Heart left ventricle (tissue), 16 donors: ENCODE measurements at places on chromosomes 6 and 20. TPM values are rescaled to one million over a fixed set of nuclear protein-coding genes. Genes with fewer than 3 reads are reported as not detected.
A peak's percentile ranks its signal among the peaks of the same experiment; 100 is the strongest.

OTOR gene
- total RNA-seq = not detected

TCP11 gene
- not detected for total RNA-seq

PCK1 gene
- not detected for total RNA-seq

CST7 gene
- total RNA-seq = 0.54 TPM

EGFL8 gene
- total RNA-seq = 8.1 TPM

BMP5 gene
- 2.2 TPM for total RNA-seq

ANGPT4 gene
- total RNA-seq = not detected

TRIM10 gene
- total RNA-seq = not detected

SLPI gene
- total RNA-seq = 1.8 TPM

SEMG1 gene
- total RNA-seq = not detected

NMBR gene
- total RNA-seq = not detected

DNA sequence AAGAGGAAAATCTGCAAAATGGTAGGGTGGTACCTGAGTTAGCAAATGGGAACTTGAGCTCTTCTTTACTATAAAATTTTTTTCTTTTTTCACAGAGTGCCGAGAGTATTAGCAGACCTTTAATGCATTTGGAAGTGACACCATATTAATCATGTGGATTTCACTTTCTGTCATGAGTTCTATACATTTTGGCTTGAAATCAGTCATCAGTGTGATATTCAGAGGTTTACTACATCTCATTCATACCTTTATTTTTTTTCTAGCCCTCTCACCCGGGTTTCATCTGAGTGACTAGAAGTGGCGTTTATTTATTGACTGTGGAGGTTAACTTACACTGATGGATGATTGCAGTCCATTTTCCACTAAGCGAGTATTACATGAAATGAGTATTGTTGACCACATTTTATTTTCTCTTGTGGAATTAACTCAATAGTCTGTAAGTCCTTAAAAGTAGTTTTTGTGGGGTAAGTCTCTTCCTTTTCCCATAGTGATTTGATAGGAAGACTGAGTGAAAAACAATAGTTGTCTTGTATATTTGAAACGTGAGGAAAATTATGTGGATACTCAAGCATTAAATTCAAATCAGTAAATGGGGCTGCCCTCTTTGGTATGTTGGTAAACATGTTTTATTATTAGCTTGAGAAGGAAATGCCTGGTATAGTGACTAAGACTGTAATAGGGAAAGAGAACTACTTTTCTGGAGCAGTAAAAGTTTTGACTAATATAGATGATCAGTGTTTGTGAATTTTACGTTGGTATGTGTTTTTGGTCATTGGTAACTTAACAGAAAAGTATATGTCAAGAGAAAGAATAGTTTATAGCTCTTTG is 55.5 kb downstream of the JARID2 start:
- DNase-seq = no peak

DNA sequence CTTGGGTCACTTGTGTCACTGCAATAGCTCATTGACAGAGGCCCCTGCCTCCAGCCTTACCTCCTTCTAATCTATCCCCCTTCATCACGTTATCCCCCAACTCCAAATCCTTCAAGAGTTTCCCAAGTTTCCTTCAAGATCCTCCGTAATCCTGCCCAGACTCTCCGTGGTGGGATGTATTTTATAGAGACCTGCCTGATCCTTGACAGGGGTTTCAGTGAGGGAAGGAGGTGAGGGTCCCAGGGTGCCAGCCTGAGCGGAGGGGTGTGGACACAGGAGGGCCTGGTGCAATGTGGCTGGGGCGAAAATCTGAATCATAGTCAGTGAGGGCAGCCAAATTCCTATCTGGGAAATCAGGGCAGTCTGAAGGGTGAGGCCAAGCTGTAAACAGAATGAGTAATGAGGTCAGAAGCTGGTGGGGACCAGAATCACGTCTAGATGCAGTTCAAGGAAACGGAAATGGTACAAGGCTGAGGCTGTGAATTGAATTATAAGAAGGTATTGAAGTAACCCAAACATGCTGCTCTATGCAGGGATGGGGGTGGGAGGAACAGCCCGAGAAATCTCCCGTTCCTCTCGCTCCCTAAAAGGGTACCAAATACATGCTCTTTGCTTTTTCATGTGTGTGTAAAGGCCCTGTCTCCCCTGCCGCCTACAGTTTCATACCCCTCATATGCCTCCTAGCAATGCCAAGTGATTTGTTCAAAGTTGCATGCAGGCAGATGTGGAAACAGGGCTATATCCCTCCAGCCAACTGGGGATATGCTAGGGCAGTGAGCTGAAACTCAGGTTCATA is 35.4 kb upstream of the PIM1 start:
- DNase-seq = no peak

GRCh38 chr20:61385296-61385695 is 133.2 kb downstream of the CDH4 start:
- no peak for DNase-seq

GRCh38 chr6:89172131-89172530 is 26.3 kb downstream of the PM20D2 start:
- no peak for DNase-seq

DNA sequence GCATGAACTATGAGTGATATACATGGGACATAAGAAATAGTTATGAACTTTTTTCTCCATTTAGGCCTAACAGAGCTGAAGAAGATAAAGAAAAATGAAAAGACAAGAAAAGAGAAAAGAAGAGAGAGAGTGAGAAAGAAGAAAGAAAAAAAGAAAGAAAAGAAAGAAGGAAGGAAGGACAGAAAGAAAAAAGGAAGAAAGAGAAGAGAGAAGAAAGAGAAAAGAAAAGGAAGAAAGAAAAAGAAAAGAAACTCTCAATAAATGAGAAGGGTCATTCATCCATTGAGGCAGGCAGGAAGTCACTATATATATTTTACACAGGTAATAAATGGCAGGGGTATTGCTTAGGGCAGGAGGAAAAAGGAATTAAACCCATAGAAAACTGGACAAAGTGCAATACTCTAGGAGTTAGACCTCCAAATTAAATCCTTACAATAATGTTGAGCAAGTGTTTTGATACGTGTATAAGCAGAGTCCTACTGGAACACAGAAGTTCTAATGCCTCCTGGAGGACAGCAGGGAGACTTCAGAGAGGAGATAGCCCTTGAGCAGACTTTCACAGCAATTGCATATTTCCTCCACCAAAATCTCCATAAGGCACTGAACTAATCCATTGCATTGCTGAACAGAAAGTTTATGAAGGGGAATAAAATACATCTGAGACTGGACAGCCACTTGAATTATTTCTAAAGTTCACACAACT is 86.4 kb upstream of the TENT5A start:
- no peak for DNase-seq

DNA sequence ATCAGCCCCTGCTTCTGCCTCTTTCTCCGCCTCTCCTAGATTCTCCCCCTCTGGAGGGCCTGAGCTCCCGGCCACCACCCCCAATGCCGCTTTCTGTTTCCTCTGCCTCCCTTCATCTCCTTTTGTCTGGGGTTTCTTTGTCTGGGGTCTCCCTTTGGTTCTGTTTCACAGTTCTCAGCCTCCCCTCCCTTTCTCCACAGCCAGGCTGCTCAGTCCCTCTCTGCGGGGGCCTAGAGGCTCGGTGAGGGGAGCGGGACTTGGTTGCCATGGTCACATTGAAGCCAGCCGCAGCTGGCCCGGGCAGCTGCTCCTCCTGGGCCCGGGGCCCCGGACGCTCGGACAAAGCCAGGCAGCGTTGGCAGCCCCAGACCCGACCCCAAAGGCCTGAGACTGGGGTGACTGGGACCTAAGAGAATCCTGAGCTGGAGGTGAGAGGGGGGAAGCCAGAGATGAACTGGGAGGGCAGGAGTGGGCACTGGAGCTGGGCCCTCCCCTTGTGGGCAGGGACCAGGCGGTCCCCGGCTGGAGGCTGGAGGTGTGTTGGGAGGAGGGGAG is 3.5 kb upstream of the DDR1 start:
- DNase-seq = no peak

GRCh38 chr20:63096681-63097335 is 90.0 kb upstream of the BHLHE23 start:
- no peak for DNase-seq

GRCh38 chr6:67541586-67541985 is 1093.5 kb upstream of the ADGRB3 start:
- DNase-seq = no peak

DNA sequence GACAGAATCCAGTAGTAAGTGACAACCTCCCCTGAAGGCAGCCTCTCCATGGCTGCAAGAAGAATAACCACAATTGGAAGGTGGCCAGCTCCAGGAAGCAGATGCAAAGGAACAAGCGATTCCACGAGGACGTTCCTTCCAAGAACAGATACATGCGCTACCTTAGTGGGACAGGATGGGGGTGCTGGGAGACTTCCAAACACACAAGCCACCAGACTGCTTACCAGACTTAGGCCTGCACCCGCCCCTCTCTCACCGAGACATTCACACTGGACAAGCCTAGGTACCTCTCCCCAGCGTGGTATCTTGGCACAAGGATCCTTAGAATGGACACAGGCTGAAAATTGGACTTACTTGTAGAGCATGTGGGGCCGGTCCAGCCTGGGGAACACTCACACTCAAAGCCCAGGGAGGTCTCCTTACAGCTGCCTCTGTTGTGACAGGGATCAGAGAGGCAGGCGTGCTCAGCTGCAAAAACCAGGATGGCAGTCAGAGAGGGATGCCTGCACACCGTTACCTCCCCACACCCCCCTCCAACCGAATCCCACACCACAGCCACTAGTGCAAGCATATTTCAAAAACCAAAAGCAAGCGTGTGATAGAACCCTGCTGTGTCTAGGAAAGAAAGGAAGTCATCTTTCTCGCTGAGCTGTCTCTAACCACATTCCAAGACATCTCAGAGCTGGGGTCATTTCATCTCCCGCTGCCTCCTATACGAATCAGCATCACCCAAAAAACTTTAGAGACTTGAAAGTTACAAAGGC is 22.4 kb downstream of the JAG1 start:
- peak; percentile 36 for DNase-seq

GRCh38 chr6:101803136-101803535 is 409.6 kb downstream of the GRIK2 start:
- DNase-seq = no peak

GRCh38 chr20:58307270-58307669 is 2.2 kb upstream of the RAB22A start:
- DNase-seq = no peak

DNA sequence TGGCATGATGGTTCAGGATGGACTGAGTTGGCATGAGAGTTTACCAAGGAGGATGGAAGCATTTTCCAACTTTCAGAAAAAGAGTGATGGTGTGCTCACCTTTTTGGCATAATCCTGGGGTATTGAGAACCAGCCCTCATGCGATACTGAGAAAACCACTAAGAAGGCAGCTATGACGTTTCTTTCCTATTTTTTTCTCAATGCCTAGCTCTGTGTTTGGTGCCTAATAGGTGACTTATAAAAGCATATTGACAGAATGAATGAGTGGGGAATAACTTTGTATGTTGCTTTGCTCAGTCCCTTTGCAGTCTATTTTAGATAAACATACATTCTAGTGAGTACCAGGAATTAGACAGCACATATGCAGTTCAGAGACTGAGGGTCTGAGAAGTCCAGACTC is 816.3 kb downstream of the DHX35 start:
- no peak for DNase-seq

GRCh38 chr6:336159-337114 is 44.1 kb downstream of the DUSP22 start:
- DNase-seq = no peak

DNA sequence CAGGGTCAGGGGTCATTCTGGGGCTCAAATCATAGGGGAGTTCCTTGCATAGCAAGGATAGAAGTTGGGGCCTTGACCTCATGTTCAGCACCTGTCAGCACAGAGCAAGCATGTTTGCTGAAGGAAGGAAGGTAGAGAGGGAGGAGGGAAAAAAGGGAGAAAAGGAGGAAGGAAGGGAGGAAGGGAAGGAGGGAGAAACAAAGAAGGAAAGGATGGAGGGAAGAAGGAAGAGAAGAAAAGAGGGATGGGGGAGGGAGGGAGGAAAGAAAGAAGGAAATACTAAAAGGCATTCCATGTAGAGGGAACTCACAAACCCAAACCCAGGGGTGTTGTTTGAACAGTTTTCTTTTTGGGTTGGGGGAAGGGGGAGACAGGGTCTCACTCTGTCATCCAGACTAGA is 80.1 kb downstream of the DLGAP4 start:
- no peak for DNase-seq

- no peak for DNase-seq
These were observed 123.5 kb upstream of the SAMD5 start for GRCh38 chr6:147384737-147385710.

DNA sequence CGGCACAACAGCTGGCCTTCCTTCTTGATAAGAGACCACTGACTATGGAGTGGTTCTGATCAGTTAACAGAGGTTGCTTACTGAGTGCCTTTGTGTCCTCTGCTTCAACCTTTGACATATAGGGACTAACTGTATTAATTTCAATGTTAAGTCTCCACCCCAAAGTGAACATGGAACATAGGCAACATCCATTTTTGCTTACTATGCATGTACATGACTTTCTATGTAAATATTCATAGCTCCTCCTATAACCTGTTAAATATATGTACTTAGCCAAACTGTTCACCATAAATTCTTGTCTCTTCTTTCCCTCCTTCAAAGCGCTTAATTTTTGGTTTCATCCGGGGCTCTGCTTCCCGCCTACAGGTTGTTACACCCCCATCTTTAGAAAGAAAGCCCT is 334.8 kb downstream of the EPM2A start:
- no peak for DNase-seq

DNA sequence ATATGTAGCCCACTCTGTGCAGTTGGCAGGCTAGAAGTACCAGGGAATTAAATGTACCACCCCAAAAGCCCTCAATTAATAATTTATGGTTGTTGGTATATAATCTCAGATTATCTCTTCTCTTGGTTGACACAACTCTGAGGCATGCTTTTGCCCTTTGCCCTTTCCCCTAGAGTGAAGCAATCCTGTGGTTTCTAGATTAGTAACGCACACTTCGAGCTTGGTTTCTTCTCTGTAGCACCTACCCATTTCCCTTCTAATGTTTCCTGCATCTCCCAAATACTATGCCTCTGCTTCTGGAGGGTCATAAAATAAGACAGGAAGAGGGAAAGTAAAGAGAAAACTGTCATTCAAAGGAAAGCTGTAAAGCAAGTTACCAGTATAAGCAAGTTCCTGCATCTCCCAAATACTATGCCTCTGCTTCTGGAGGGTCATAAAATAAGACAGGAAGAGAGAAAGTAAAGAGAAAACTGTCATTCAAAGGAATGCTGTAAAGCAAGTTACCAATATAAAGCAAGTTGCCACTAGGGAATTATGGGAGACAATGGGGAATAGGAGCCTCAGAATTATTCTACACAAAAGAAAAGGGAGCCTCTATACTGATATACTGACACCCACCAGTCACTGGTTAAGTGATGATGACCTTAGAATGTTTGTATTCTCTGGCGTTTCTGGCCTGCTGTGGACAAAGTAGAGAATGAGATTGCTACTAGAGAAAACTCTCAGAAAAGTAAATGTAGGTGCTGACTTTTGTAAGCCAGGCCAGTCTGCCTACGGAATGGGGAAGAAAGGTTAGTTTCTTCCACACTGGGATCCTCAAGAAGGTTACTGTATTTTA is 862.6 kb upstream of the MAN1A1 start:
- no peak for DNase-seq
